Diencephalon (tissue), 1 donor: ENCODE measurements at places on chromosomes 3 and 15. TPM values are rescaled to one million over a fixed set of nuclear protein-coding genes. Genes with fewer than 3 reads are reported as not detected.

CIB1 gene
- total RNA-seq = 6.0 TPM

GORASP1 gene
- 40.8 TPM for total RNA-seq

UROC1 gene
- not detected for total RNA-seq

DCLK3 gene
- total RNA-seq = 15.0 TPM

PAQR5 gene
- total RNA-seq = 2.3 TPM

DUOXA1 gene
- not detected for total RNA-seq

MEX3B gene
- 38.1 TPM for total RNA-seq

MUC20 gene
- 3.5 TPM for total RNA-seq

SPTBN5 gene
- 0.92 TPM for total RNA-seq

BTLA gene
- 0.23 TPM for total RNA-seq

GPR87 gene
- total RNA-seq = not detected

SLC51B gene
- total RNA-seq = 0.69 TPM

NECTIN3 gene
- total RNA-seq = 78.0 TPM

ZNF860 gene
- 6.7 TPM for total RNA-seq

ZNF620 gene
- total RNA-seq = 16.4 TPM

GOLGA8G gene
- total RNA-seq = not detected

HDC gene
- total RNA-seq = 22.1 TPM

MOBP gene
- 0.92 TPM for total RNA-seq

TGM4 gene
- total RNA-seq = not detected

TRPC1 gene
- total RNA-seq = 95.3 TPM

ZPLD1 gene
- total RNA-seq = 0.46 TPM

PARP6 gene
- total RNA-seq = 93.0 TPM

DISP2 gene
- total RNA-seq = 18.0 TPM
